Memory B cell (primary cell): ENCODE measurements at places on chromosomes 3 and 15.

GRCh38 chr3:182671942-182672341, 121.4 kb upstream of the ATP11B start:
- no peak for DNase-seq

GRCh38 chr3:99909714-99910495, 92.2 kb downstream of the CMSS1 start:
- DNase-seq = no peak

DNA sequence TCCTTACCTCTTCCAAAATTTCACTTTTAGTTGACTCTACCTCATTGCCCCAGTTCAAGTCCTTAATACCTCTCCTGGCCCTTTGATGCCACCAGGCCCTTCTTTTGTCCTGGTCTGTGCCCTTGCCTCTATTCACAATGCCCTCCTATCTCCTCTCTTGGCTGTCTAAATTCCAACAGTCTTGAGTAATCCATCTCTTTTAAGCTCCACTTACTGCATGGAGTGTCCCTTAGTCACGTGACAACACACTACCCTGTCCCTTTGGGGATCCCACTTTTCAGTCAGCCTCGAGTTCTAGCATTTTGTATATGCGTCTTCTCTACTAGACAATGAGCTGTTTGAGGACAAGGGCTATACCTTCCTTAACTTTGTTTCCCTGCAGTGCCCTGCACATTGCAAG, 52.7 kb upstream of the SCN5A start:
- no peak for DNase-seq

GRCh38 chr15:61092361-61093157, 136.5 kb downstream of the RORA start:
- DNase-seq = no peak

GRCh38 chr15:82764117-82764490, 41.8 kb downstream of the FSD2 start:
- DNase-seq = no peak

DNA sequence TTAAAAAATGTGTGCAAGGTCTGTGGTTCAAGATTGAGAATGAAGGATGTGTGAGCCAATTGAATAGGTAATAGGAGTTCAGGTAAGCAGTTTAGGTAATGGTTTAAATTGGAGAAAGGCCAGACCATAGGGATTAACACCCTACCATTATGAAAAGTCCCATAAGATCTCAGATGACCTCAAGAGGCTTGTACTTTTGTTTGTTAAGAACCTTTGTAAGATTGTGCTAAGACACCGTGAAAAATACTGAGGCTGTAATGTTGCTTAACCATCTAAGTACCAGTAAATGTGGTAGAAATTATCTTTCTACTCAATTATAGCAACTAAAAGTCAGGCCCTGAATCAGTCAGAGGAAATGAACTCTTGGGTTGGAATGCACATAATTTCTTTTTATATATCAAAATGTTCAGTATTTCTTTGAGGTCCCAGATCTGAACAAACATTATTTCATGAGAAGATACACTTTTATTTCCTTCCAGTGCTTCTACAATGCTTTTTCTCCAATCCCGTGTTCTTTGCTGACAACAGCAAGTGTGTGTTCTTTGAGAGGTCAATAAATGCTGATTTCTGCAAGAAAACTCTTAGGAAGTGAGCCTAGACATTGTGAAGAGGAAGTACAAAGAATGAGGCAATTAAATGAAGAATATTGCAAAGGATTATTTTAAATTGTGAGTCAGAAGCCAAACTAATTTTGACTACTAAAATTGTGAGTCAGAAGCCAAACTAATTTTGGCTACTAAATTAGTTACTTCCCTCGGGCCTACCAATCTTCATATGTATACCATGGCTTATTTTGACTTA, 66.4 kb downstream of the TCF12 start:
- DNase-seq = no peak

DNA sequence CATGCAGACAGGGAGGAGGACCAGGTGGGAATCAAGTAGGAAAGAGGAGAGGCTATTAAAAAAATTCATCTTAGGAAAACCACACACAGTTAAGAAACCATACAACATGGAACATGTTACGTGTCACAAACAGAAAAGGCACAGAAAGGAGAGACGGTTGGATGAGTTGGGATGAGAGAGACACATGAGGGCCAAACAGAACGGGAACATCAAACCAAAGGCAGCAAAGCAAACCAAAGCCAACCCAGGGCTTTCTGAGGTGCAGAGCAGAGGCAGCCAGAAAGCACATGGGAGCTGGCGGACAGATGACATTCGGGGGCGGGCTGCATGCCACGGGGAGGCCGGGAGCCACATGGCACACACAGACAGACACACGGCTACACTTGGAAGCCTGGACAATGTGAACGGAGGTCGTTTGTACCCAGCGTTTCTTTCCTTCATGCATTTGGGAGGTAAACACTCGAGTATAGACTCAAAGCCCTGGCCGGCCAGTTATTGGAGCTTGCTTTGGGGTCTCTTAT, 8.6 kb upstream of the SEC13 start:
- no peak for DNase-seq

- DNase-seq = no peak
Measured at GRCh38 chr3:133997871-133998635, 31.7 kb downstream of the SLCO2A1 start.

DNA sequence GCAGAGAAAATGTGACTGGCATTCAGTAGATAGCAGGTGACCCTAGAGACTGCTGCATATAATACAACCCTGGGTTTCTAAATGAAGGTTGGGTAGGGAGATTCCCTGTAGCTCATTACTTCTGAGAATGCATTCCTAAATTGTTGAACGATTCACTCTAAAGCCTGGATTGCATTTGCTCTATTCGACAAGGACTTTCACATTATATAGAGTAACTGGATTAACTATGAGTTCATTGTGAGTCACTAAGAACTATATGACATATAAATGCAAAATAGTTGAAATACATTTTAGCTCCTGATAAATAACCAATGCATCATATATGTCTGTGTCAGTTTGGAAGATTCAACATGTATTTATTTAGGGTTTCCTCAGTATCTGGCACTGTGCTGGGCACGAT, 294.7 kb upstream of the CCDC54 start:
- no peak for DNase-seq

DNA sequence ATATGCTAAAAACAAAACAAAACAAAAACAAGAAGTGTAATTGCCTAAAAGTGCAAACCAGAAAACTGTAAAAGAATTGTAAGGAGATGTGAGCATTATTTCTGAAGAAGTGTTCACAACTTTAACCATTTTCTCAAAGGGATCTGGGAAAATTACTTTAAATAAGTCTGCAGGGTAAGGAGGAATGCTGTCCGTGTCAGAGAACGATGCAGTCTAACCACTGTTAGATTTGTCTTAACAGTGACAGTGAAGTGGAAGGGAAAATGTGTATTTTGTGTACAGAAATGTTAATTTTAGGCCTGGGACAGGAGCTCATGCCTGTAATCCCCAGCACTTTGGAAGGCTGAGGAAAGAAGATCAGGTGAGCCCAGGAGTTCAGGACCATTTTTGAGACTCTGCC, 95.7 kb downstream of the DLG1 start:
- DNase-seq = no peak

DNA sequence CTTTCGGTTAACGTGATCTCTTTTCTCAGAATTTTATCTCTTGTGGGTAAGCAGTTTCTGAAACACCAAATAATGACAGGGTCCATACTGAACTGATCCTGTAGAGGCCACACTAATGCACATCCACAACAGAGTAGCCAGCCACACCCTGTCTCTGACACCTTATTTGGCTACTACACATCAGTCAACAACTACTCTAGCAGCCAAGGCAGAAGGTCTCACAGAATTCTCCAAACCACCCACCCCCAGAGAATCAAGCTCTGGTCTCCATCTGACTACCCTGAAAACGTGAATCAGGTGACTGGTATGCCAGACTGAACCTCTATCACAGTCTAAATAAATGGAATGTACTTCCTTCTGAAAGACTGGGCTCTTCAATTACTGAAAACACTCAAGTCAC, 38.0 kb downstream of the EDC3 start:
- no peak for DNase-seq
